ENCODE measurements at places on chromosomes 3 and 15. TPM values are rescaled to one million over a fixed set of nuclear protein-coding genes. Genes with fewer than 3 reads are reported as not detected.

Gene PARP15
- polyA plus RNA-seq: 0.95 TPM

Gene PIGBOS1
- 21.5 TPM for polyA plus RNA-seq

Gene MRPL3
- 60.3 TPM for polyA plus RNA-seq

Gene HACL1
- polyA plus RNA-seq: 9.7 TPM

Gene DUOXA2
- 0.05 TPM for polyA plus RNA-seq

Gene NRROS
- 2.2 TPM for polyA plus RNA-seq

Gene CCR4
- 0.05 TPM for polyA plus RNA-seq

Gene SLCO2A1
- polyA plus RNA-seq: 17.1 TPM

All from right cardiac atrium (tissue), 5 donors.